ENCODE measurements at places on chromosomes 6 and 20.

DNA sequence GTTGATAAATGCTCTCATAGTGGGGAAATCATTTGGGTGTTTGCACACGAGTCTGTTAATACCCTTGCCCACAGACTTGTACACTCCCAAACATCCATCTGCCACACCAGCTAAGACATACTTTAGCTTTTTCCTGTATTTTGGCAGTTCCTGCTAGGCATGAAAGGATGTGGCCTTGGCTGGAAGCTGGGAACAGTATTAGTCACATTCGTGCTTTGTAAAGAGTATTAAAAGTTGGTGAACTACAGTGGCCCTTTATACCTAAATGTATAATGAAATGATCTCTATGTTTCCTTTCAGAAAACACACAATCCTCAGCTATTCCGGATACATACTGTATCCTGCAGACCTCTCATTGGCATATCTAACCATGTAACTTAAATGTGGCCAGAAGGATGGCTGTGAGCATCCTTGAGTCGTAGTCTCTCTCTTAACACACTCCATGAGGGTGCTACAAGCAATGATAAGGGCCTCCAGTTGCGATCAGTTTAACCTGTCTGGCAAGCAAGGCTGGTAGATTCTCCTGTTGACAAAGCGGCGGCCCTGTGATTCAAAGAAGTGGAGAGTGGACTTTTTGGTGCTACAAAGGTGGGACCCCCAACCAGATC lies 1.5 kb downstream of the LEMD2 start:
- DNase-seq, result no peak

DNA sequence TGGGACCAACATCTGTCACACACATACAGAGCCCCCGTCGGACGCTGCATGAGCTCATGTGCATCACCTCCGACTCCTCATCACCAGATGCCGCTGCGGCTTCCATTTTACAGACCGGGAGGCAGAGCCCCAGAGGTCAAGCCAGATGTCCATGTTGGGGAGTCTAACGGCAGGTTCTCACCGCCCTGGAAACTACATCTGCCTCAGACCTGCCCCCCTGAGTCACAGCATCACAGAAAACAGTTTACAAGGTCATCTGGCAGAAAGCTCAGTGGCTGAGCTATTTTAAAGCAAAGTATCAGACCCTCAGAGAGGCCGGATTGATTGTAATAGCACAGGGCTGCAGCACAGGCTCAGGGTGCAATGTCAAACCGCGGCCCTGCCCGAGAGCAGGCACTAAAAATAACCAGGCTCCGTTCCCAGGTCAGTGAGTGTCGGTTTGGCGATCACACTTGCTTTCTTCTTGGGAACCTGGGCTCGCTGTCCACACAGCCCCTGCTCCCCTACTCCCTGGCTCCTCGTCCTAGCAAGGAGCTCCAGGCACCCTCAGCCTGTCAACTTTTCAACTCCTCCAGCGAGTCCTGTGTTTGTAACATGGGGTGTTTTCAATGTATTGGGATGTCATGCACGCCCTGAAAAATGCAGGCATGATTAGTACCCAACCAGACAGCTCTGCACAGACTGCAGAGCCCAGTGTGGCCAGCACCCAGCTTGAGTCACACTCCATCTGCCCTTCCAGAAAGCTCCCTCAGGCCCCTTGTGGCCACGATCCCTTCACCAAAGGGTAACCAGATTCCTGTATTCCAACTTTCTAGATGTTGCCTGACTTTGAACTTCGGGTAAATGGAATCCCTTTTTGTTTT lies 264.5 kb downstream of the CDH4 start:
- DNase-seq, result no peak

DNA sequence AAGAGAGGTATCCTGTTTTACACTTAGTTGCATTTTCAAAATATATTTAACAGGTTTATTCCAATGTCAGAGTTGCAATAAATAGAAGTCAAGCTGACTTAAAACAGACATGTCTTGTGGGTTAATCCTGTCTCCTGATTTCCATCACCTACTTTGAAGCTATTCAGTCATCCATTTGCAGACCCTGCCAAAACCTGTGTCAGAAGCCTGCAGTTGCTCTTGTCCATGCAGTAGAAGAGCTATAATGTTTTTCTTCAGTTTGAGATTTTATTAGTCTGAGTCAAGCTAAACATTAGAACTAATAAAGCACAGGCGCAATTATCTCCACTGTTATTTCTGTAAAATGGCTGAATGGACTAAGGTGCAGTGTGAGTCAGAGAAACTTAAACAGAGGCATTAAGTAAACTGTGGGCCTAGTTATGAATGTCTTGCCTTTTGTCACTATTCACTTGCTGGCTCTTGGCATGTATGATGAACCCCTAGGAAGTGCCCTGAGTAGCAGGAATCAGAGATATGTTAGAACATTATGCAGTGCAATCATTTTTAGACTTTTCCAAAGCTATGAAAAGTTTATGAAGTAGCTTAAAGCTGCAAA lies 11.0 kb upstream of the HDGFL1 start:
- no peak for DNase-seq

DNA sequence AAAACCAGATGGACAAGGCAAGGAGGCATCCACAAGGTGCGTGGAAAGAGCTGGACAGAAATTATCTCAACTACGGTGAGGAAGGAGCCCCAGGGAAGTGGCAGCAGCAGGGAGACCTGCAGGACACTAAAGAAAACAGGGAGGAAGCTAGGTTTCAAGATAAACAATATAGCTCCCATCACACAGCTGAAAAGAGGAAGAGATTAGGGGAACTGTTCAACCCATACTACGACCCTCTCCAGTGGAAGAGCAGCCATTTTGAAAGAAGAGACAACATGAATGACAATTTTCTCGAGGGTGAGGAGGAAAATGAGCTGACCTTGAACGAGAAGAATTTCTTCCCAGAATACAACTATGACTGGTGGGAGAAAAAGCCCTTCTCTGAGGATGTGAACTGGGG lies 26.8 kb downstream of the TRMT6 start:
- no peak for DNase-seq

DNA sequence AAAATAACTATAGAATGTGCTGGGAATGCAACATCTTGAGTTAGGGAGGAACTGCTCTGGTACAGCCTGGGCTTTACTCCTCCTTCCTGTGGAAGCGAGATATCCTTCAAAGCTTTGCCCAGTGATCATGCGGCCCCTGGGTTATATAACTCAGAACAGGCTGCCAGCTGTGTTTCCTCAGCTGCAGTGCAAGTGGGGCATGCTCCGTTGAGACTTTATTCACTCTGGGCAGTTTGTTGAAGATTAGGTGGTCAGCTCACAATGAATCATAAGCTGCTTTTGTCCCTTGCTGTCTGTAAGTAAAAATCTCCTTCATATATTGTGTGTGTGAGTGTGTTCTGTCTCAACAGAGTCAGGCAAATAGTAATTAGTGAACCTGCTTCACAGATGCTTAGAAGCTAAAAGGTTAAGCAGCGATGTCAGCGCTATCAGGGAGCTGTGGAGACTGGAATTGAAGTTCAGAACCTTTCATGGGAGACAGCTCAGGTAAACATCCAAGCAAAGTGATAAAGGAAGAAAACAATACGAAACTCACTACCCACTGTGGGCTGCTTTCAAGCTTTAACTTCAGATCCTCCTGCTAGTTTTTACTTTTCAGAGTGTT lies 688.4 kb downstream of the HTR1B start:
- no peak for DNase-seq

DNA sequence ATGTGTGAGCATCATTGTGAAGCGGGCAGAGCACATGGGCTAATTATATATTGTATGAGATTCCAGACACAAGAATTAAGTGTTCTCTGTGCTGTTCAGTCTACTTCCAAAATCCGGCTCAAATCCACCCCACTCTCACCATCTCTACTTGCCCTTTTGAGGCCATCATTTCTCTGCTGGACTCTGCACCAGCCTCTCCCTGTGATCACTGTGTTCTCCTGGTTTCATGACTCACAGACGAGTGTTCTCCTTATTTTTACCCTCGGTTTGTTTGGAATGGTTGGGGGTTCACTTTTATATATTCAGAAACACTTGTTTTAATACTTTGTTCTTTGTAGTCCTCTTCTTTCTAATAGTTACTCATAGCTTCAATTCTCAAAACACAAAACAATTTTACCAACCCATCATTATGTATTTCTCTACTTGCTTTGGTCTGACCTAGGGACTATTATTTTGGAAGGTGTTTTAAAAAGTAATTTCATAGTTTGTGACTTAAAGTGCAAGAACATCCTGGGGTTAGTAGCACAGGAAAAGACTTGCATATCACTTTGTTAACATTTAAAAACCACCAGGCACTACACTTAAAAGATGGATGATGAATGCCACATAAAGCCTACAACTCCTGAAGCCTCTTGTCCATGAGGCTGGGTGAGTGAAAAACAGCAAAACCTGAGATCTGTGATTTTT lies 82.7 kb downstream of the UST start:
- DNase-seq, result no peak

GRCh38 chr6:15109338-15110090 lies 136.4 kb upstream of the JARID2 start:
- no peak for DNase-seq

DNA sequence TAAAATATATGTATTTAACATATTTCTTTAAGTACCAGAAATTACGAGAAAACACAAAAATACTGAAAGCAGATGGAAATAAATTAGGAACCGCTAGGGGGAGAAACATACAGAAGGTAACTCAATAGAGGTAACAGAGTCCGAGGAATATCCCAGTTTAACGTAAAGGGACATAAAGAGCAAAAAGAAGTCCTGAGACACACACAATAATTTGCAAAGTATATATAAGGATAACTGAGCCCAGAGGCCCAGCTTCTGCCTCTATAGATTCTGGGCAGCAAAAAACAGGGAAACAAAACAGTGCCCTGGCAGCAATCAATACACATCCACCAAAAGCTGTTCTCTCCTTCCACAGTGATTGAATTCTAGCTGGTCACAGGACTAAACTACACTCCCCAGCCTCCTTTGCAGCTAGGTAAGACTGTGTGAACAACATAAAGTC lies 15.1 kb downstream of the TBC1D32 start:
- no peak for DNase-seq

GRCh38 chr20:53020834-53021233 lies 48.7 kb downstream of the TSHZ2 start:
- no peak for DNase-seq

GRCh38 chr6:132465530-132466485 lies 47.1 kb downstream of the STX7 start:
- DNase-seq, result no peak

DNA sequence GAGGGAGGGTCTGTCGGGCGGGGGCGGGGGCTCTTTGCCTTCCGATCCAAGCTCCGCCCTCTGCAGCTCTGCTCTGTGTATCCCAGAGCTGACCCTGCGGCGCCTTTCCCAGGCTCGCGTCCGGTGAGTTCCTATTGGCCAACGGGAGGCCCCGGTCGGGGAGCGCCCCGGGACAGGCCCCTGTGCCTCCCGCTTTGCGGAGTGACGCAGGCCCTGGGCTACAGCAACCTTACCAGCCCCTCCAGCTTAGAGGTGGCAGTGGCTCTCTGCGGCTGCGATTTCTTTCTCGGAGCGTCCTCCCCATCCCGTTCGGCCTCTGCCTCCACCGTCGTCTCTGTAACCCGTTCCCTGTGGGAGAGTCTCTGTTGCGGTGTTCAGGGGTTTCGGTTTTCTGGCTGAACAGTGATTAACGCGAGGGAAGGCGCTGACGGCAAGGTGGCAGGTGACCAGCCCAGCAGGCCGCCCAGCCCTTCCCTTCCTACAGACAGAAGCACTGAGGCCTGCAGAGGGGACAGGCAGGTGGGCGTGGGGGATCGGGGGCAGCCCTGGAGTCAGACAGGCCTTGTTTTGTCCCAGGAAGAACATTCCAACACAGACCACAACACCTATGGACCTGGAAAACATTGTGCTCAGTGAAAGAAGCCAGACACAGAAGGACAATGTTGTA lies 18.1 kb upstream of the CEBPB start:
- no peak for DNase-seq

- peak; percentile 84 for DNase-seq
These were observed 670.9 kb downstream of the QKI start for GRCh38 chr6:164085091-164086075.

- DNase-seq, result no peak
These were observed 14.7 kb upstream of the DST start for GRCh38 chr6:56657354-56657753.

DNA sequence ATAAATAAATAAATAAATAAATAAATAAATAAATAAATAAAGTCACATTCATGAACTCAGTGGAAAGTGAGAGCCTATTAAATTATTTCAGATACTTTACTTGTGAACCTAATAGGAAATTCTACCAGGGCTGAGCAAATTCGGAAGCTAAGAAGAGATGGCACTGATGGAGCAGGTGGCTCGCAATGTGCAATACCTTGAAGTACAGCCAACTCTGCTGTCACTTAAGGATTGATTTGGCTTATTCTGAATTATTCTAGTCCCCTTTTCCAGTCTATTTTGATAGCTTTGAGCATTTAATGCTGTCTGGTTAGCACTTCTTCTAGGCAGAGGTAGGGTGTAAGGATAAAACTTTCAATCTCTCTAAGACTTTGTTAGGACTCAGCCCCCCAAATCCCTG lies 395.8 kb upstream of the PLCB4 start:
- DNase-seq, result no peak

- no peak for DNase-seq
These were observed 302.4 kb upstream of the POU3F2 start for GRCh38 chr6:98532004-98532403.

- DNase-seq, result no peak
These were observed 16.1 kb upstream of the CTCFL start for GRCh38 chr20:57540890-57541580.

DNA sequence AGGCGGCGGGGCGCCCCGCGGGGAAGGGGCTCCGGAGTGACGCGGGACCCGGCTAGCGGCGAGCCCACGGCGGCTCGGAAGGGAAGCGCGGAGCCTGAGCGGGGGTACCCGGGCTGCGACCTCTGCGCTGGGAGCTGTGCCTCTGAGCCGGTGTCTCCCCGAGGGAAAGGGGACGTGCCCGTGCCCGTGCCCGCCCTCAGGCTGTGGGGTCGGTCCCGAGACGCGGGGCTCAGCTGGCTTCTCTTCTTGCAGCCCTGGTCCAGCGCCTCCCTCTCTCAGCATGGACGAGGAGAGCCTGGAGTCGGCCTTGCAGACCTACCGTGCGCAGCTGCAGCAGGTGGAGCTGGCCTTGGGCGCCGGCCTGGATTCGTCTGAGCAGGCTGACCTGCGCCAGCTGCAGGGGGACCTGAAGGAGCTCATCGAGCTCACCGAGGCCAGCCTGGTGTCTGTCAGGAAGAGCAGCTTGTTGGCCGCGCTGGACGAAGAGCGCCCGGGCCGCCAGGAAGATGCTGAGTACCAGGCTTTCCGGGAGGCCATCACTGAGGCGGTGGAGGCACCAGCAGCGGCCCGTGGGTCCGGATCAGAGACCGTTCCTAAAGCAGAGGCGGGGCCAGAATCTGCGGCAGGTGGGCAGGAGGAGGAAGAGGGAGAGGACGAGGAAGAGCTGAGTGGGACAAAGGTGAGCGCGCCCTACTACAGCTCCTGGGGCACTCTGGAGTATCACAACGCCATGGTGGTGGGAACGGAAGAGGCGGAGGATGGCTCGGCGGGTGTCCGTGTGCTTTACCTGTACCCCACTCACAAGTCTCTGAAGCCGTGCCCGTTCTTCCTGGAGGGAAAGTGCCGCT lies 686 bp downstream of the ZGPAT start:
- no peak for DNase-seq

DNA sequence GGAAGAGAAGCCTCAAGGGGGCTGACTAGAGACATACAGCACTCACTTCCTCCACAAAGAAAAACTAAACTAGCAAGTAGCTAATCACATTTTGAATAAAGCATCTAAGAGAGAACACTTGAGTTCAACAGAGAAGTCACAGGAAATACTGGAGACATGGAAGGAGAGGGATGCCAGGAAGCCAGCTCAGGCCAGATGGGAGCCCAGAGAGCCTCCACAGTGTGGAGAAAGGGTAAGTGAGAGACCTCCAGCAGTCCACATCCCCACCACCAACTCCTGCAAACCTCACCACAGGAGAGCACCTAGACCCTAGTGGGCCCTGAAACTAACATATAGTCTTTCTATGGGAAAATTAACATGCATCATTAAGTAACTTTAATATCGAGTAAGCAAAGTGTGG lies 79.2 kb downstream of the EPM2A start:
- no peak for DNase-seq
